ENCODE measurements at places on chromosomes 16 and 17.
A peak's percentile ranks its signal among the peaks of the same experiment; 100 is the strongest.

GRCh38 chr17:78888941-78889518 is 14.0 kb downstream of the CEP295NL start:
- no peak for DNase-seq

GRCh38 chr17:83192161-83192788 is 112.9 kb downstream of the METRNL start:
- DNase-seq = no peak

DNA sequence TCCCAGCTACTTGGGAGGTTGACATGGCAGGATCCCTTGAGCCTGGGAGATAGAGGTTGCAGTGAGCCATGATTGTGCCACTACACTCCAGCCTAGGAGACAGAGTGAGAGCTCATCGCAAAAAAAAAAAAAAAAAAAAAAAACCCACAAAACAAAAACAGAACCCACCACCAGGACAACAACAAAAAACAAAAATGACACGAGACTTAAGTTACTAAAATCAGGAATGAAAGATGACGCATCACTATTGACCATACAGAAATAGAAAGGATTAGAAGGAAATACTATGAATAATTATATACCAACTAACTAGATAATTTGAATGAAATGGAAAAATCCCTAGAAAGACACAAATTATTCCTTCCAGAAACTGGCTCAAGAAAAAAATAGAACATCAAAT is 432.4 kb upstream of the PMFBP1 start:
- no peak for DNase-seq

- no peak for DNase-seq
Observed at GRCh38 chr17:11979795-11980194, 17.5 kb downstream of the ZNF18 start.

GRCh38 chr17:74730491-74731346 is 6.3 kb upstream of the RAB37 start:
- no peak for DNase-seq

- DNase-seq = no peak
Observed at GRCh38 chr16:88451586-88452481, 1.2 kb upstream of the ZFPM1 start.

DNA sequence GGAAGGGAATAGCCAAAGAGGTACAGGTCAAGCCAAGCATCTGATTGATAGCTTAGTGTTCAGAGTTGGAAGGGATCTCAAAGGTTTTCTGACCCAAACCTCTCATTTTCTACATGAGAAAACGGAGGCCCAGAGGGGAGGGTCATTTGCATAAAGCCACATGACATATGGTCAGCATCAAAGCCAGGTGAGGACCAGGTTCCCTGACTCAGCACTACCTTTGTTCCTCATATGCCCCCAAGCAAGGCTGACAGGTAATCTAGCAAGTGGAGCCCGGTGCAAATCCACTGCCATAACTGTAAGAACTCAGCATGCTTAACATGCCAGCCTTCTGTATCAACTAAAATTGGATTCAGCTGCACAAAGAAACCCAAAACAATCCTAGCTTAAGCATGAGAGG is 28.2 kb upstream of the CCL1 start:
- no peak for DNase-seq

- DNase-seq = no peak
Observed at GRCh38 chr17:33113276-33113990, 121.8 kb downstream of the SPACA3 start.

GRCh38 chr16:85301231-85301630 is 189.0 kb upstream of the CIBAR2 start:
- peak; percentile 74 for DNase-seq

- peak; percentile 32 for DNase-seq
Observed at GRCh38 chr16:13866073-13866472, 53.9 kb upstream of the ERCC4 start.

GRCh38 chr16:648071-648780 is 939 bp upstream of the WDR90 start:
- peak; percentile 23 for DNase-seq

DNA sequence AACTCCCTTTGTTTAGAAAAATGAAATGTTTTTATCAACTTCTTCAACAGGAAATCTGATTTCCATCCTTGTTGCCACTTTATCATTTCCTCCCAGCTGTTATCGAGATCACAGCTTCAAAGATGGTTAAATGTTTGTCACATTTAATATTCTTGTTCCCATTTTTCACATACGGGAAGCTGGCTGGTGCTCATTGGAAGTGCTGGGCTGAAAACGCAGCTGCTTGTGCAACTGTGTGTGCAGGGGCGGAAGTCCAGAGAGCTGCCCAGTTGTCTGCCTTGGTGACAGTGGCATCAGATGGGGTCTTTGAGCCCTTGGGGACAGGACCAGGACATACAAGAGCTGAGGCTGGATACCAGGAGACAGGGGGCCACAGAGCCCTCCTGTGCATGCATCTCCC is 549.2 kb upstream of the CDH11 start:
- no peak for DNase-seq

- no peak for DNase-seq
Observed at GRCh38 chr17:17837380-17837821, 615 bp upstream of the SREBF1 start.

GRCh38 chr16:87723226-87723623 is 42.6 kb downstream of the KLHDC4 start:
- peak; percentile 97 for DNase-seq

GRCh38 chr17:71757956-71758355 is 362.9 kb upstream of the SOX9 start:
- DNase-seq = no peak

- DNase-seq = no peak
Observed at GRCh38 chr17:43430936-43431713, 32.3 kb downstream of the ARL4D start.

DNA sequence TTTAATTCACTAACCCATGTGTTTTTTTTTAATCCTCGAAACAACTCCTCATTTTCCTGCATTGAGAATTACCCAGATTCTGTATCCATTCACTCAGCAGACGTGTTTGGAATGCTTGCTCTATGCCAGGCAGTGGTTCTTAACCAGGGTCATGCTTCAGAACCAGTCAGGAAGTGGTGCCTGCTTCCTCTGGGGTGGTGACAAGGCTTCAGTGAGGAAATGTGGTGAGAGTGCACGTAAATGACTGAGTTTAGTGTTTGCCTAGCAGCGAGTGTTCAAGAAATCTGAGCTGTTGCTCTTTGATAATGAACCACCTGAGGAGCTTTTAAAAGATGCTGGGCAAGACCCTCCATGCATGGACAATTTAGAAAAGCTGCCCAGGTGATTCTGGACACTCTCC is 9.9 kb downstream of the ZFP90 start:
- no peak for DNase-seq

GRCh38 chr16:75379911-75380847 is 53.1 kb downstream of the CFDP1 start:
- DNase-seq = no peak

- no peak for DNase-seq
Observed at GRCh38 chr17:10034719-10035475, 129.8 kb upstream of the RCVRN start.

- DNase-seq = peak; percentile 26
Observed at GRCh38 chr16:9053006-9053601, 38.3 kb upstream of the HAPSTR1 start.

DNA sequence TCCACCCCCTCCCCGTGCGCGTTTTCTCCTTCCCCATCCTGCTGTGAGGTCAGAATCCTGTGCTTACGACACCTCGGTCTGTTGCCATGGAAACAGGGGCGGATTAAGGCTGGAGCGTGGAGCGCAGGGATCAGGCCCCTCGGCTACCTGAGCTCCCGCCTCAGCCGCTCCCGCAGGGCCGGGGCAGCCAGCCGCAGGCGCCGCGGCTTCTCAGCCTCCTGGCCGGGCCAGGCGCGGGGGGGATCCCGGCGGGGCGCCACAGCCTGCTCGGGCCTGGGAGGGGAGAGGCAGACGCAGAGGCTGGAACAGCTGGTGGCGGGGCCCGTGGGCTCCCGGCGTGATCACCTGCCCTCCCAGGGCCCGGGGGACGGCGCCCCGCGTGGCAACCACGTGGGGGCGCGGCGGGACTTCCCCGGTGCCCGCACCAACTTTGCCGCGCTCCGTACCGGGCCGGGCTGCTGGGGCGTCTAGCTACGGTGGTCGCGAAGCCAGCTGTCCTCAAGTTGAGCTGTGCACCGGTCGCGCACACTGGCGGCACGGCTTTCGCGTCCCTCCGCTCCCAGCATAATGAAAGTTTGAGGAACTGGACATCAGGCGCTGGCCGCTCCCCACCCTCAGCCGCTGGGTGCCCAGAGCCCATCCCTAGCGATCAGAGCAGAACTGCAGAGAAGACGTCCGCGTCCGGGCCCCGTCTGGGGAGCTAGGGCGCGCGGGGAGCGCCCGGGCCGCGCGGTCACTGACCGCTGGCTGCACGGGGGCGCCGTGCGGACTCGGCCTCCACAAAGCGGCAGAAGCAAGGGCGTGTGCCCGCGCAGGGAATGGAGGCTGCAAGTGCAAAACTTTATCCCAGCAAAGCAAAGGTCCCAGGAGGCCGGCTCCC is 1.2 kb downstream of the RTN4RL1 start:
- peak; percentile 17 for DNase-seq

GRCh38 chr17:81161536-81161935 is 3.8 kb upstream of the PVALEF start:
- DNase-seq = no peak

DNA sequence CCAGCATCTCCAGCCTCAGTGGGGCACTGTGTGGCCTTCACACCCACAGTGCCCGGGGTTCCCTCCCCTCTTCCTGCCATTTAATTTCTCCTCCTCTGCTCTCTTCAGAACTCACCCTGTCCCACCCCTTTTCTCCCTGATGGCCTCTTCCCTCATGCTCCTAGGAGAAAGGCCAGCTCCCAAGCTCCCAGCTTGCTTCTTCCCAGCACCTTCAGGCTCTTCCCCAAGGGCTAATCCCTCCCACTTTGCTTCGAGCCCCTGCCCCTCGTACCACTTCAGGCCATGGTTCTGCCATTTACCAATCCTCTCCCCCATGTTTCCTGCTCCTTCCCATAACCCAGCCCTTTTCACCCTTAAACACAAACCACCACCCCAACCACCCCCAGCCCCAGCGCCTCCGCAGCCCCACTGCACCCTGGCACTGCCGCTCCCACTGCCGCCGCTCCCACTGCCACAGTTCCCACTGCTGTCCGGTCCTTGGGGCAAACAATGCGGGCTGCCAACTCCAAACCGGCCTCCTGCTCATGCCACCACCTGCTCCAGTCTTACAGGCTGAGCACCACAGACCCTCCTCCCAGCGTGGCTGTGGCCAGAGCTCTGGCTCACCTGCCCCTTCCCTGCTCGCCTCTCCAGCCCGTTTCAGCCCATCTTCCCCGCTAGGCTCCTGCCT is 28.6 kb downstream of the ADAM11 start:
- no peak for DNase-seq

DNA sequence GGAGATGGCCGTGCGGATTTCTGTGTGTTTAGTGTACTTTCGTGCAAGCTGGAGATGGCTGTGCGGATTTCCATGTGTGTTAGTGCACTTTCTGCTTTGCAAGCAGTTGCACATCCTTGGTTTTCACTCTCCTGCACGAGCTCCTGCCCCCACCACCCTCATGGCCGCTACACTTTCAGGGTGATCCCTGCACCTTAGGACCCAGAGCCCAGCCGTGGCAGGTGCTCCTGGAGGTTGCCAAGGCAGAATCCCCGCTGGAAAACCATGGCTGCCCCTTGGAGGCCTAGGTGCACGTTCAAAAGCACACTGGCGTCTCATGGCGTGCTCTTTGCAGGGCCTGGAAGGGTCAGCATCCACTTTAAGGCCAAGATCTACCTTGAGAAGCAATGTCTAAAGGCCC is 311.0 kb upstream of the TNRC6C start:
- DNase-seq = no peak

- DNase-seq = no peak
Observed at GRCh38 chr17:66429680-66430079, 127.3 kb downstream of the PRKCA start.

DNA sequence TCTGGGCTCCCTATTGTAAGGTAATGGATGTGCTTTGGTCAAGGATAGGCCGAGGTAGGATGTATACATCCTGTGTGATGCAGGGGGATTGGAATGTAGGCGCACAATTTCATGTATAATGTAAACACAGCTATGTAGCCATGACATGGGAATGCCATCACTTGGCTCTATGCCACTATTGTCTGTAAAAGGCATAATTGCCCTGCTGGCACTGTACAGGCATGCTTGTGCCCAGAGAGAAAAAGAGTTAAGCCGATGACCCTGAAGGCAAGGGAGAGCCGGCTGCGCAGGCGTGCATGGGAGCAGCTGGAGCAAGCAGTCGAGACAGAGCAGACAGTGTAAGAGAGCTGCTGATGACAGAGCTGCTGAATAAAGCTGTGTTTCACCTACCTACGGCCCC is 212.5 kb upstream of the CPHXL start:
- DNase-seq = no peak

DNA sequence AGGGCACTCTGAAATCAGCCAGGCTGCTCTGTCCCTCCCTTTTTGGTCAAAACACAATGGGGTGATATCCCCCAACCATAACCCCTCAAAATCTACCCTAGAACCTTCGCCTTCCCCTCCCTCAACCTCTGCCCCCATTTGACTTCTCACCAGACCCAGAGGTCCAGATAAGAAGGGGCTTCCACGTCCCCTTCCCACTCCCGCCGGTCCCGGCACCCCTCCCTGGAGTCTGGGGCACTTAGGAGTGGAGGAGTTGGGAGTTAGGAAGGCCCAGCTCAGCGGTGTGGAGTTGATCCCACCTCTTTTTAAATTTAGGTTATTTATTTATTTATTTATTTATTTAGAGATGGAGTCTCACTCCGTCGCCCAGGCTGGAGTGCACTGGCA is 619 bp upstream of the TMEM92 start:
- DNase-seq = no peak

- no peak for DNase-seq
Observed at GRCh38 chr17:79412886-79413390, 197.9 kb downstream of the RBFOX3 start.

- DNase-seq = no peak
Observed at GRCh38 chr16:66904846-66905632, 13.6 kb downstream of the CDH16 start.

GRCh38 chr17:4777969-4778760 is 6.5 kb downstream of the TM4SF5 start:
- DNase-seq = no peak

DNA sequence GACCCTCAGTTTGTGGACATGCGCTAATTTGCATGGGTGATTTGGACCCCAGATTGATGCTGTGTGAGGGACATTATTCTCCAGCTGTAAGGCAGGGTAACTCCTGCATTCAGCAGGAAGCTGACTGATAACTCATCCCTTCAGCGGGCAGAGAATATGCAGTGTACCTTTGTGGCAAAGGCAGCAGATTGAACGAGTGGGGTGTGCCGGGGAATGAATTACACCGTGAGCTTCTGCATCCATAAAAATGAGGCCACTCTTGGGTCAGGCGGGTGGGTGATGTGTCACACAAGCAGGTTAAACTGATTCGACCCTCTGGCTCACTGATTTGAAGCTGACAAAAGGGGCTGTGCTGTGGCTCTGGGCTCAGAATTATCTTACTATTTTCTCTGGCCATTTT is 128.9 kb upstream of the PMFBP1 start:
- no peak for DNase-seq

DNA sequence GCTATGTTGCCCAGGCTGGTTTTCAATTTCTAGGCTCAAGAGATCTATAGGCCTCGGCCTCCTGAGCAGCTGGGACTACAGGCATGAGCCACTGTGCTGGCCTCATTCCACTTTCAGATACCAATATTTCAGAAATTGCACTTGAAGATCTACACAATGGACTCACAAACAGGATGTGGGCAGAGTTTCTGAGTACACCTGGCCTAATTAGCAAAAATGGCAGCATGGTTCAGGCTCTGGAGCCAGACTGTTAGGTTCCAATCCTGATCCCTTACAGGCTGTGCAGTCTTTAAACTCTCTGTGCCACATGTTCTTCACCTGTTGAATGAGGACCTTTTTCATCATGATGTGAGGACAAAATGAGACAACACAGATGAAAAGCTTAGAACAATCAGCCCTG is 32.2 kb downstream of the RNF157 start:
- no peak for DNase-seq
